ENCODE measurements at places on chromosomes 7 and 10.

GRCh38 chr7:2884161-2884560, 40.1 kb upstream of the GNA12 start:
- no peak for DNase-seq

DNA sequence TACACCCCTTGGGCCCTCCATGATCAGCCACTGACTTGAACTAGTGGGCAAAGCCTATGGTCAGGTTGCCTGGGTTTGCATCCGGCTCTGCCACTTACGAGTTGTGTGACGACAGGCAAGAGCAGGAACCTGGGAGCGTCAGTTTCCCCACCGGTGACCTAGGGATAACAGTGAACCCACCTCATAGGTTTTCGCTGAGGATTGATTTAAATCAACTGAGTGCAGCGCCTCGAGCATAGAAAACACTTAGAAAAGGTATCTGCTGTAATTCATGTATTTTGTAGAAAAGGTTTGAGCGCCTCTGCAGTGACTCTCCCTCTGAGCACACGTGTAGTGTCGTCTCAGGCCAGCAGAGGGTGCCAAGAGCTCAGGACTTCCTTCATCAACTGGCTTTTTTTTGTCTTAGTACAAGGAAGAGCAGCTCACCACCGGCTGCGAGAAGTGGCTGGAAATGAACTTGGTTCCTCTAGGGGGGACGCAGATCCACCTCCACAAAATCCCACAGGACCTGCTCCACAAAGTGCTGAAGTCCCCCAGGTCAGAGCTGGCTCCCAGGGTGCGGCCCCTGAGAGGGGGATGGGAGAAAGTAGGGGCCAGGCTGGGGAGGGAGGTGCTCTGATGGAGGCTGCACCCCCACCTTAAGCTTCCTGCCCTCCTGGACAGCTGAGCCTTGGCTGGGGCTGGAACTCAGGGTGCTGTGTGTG, 27.7 kb downstream of the BTBD16 start:
- DNase-seq, result peak; percentile 49

GRCh38 chr7:15504351-15504750, 57.5 kb downstream of the AGMO start:
- no peak for DNase-seq

DNA sequence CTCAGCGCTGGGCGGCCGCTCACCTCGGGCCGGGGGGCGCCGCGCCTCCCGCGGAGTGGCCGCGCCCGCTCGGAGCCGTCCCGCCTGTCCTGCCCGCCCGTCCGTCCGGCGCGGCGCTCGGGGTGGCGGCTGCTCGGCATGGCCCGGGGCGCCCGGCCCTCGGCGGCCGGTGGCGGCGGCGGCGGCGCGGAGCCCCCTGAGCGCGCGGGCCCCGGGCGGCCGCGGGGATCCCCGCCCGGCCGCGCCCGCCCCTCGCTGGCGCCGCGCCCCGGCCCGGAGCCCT, 338 bp downstream of the SDK1 start:
- DNase-seq, result no peak

GRCh38 chr10:125844751-125845221, 21.4 kb downstream of the BCCIP start:
- no peak for DNase-seq

GRCh38 chr7:130961128-130961601, 227.2 kb upstream of the KLF14 start:
- DNase-seq, result peak; percentile 52

- no peak for DNase-seq
Observed at GRCh38 chr7:127040042-127040441, 212.7 kb downstream of the GRM8 start.

DNA sequence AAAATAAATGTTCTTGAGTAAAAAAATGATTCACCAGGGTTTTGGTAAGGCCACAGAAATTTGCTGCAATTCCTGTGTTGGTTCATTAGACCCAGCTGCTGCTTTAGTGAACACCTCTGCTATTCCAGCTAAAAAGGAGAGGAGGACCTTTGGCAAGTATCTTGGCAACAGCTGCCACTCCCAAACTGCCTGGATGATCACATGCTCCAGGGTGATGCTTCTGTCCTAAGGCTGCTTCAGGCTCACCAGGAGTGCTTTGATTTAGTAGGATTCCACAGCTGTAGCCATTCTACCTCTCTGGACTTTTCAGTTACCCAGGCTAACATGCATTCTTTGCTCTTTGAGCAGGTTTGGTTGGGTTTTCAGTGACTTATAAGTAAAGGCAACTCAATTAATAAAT, 82.6 kb upstream of the NPVF start:
- DNase-seq, result no peak

DNA sequence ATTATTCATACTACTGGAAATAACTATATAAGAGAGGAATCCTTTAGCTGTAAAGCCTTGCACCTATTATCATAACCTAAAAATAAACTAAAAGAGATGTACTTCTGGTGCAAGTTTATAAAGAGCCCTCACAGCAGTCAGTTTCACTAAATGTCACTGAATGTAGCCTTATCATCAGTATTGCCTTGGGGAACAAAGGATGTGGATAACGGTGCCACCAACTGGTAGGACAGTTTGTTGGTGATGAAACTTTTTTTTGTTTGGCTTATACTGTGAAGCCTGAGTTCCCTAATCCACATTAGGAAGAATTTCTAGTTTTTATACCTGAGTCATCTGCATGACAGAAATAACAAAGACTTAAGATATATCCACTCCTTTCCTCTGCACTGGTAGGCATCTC, 117.9 kb upstream of the COL1A2 start:
- DNase-seq, result no peak

DNA sequence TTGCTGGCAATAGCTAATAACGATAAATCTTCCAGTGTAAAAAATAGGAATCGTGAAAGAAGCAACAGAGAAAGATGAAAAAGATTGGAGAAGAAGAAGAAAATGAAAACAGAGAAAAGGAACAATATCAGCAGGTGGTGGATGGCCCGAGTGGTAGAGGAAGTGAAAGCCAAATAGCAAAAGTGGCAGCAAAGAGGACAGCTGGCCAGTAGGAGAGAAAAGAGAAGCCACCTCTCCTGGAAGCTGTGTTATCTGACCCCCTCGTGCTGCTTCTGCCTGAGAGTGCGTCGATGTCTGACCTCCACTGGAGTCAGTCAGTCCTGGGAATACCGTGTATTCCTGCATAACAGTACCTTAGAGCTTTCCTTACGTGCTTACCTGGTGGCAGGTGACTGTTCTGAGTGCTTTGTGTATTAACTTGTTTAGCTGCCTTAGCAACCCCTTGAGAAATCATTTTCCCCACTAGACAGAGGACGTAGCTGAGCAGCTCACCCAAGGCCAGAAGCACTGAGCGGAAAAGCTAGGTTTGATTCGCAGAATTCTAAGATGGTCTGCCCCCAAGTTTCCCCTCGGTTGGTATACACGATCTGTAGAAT, 88.3 kb downstream of the CHN2 start:
- no peak for DNase-seq

- DNase-seq, result peak; percentile 11
Observed at GRCh38 chr10:133520193-133520738, 6.9 kb upstream of the CYP2E1 start.

DNA sequence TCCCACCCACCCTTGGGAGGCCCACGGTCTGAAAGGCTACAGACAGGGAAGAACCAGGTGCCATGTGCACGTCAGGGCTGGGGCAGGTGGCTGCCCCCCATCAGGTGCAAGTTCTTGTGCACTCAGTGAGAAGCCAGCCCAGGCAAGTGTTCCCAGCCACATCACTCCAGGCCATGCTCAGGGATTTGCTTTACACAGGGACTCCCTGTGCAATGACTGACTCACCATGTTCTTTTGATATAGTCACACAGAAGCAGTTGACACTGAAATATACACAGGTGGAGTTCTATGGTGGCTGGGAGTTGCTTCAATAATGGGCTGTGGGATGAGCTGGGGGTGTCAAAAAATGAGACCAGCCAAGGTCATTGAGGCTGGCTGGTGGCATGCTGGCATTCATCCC, 8.0 kb upstream of the CHST15 start:
- no peak for DNase-seq

- no peak for DNase-seq
Observed at GRCh38 chr10:24150853-24151252, 58.1 kb upstream of the KIAA1217 start.

- no peak for DNase-seq
Observed at GRCh38 chr10:115727129-115727528, 545.9 kb downstream of the GFRA1 start.

- no peak for DNase-seq
Observed at GRCh38 chr7:7354674-7355073, 172.3 kb downstream of the C1GALT1 start.

- DNase-seq, result no peak
Observed at GRCh38 chr10:103584216-103585010, 90.9 kb downstream of the NEURL1 start.

DNA sequence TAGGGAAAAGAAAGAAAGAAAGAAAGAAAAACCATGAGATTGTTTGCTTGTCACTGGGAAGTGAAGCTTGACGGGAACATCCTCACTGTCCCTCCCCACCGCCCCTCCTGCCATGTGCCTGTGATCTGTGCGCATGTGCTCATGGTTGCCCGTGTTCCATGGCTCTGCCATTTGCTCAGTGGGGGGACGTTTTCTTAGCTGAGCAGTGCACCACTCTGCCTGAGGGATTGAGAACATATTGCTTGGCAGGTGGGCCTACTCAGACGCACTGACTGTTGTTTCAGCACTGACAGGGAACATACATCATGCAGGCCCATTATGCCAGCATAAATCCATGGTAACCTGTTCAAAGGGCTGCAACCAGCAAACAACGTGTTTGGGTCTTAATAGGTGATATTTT, 747.9 kb upstream of the GALNT17 start:
- DNase-seq, result no peak

DNA sequence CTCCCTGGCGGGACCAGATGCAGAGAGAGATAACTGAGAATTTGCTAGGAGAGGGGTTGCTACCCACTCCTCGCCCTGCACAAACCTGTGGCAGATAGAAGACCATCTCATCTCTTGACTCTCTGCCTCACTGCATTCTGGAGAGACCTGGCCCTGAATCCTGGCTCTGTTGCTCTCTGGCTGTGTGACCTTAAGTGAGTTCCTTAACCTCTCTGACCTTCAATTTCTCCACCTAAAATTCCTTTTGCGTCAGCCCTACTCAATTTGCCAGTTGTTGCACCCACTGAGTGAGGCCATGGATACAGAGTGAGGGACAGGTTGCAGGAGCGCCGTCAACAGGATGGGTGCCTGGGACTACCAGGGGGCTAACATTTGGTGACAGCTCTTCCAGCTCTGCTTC, 5.2 kb downstream of the C10orf71 start:
- DNase-seq, result no peak

GRCh38 chr7:49479936-49480544, 293.4 kb upstream of the VWC2 start:
- no peak for DNase-seq

GRCh38 chr7:42315103-42315502, 78.1 kb upstream of the GLI3 start:
- no peak for DNase-seq

DNA sequence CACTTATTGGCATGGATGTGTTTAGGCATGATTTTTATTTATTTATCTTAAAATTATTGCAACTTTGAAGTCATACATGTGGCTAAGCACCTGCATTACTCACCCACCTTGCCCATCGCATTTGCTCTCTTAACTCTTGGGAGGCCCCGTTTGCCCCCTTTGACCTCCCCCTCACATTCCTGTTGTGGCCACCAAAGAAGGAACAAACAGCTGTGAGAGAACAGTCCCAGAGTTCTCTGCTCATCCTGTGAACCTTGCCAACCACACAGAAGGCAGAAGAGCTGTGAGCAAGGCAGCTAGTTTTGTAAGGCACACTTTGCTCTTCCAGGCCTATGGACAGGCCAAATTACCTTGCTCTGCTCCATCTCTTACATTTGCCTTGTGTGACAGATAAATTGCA, 23.6 kb upstream of the FGL2 start:
- DNase-seq, result no peak

GRCh38 chr7:18566205-18566604, 70.7 kb downstream of the HDAC9 start:
- no peak for DNase-seq

DNA sequence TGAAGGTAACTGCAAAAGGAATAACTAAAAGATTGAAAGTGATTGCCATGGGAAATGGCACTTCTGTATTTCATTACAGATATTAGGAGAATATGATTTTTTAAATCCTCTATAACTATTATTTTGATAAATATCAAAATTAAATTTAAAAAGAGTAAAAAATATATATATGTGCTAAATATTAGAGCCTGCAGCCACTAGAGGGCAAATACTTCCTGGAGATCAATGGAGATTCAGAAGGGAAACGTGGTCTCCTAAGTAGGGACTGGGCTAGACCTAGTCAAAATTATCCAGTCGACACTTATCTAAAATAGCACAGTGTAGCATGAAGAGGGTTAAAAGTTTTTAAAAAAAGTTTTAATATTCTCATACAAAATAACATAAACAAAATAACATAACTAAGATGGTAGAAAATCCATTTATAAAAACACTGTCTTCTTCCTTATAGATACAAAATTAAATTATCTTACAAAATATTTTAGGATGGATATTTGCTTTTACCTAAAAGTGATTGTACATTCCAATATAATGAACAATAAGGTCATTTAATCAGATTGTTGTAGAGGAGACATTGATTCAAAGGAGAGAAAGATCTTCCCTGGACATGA, 434.3 kb downstream of the MDFIC start:
- DNase-seq, result no peak

DNA sequence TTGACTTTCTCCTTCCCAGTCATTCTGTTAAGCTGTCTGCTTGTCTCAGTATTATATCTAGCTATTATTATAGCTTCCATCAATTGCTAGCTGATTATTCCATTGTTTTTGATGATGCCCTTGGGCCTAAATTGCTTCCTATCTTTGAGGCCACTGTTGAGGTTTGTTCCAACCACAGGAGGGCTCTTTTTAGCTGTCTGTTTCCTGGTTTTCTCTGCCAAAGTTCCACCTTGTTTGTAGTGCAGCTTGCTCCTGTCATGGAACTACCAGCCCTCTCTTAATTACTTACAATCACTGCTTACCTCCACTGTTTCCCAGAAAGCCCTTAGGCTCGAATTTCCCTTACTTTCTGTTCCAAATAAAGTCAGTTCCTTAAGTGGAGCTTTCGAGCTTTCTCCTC, 118.7 kb upstream of the SEC61G start:
- no peak for DNase-seq

- no peak for DNase-seq
Observed at GRCh38 chr10:90389876-90390275, 468.0 kb downstream of the HTR7 start.

DNA sequence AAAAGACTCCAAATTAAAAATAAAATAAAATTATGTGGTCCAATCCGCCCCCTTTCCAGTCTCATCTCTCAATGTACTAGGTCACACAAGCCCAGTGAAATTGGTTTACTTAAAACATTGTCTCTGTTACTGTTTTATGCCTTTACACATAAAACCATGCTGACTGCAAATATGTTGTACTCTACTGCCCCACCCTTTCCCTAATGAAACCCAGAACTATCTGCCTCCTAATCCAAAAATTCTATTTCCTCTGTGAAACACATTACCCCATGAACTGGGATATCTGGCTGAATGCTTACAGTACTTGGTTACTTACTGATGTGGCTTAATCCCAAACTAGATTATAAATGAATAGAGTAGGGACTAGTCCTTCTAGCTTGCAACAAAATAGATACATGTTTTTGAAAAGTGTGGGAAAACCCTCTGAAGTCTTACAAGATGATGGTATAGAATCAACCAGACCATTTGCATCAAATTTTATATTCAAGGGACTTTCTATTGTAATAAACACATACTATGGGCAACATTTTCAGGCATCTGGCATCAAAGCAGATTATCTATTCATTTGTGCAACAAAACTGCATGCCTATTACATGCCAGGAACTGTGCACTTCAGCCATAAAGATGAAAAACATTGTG, 10.0 kb upstream of the KMT2E start:
- no peak for DNase-seq

GRCh38 chr10:81874875-81875466, at the start of gene NRG3:
TSS of gene NRG3 (plus strand) at chr10:81875194.
- DNase-seq, result no peak
